ENCODE measurements at places on chromosomes 5 and 9. TPM values are rescaled to one million over a fixed set of nuclear protein-coding genes. Genes with fewer than 3 reads are reported as not detected.
A peak's percentile ranks its signal among the peaks of the same experiment; 100 is the strongest.

DNA sequence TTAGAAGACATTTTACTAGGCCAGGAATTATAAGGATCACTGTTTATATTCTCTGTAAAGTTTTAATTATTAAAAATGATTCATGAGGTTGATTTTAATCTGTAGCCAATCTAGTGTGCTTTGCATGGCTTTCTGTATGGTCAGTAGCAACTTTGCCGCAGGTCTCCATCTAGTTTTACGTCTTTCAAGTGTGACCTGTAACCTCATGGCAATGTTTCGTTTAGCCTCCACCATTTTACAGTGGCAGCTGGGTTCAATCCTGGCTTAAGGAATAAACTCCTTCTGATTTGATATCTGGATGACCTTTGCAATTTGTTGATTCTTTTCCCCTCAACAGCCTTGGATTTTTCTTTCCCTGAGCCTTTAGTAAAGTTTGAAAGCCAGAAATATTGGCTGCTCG, 434.5 kb upstream of the CDH9 start:
- DNase-seq, result no peak

GRCh38 chr5:167513381-167513780, 778.1 kb upstream of the WWC1 start:
- DNase-seq, result no peak

GRCh38 chr5:108381954-108382783, at the start of gene FBXL17:
Gene FBXL17 (minus strand): TSS chr5:108382098.
- DNase-seq, result peak; percentile 87

PCDHA4 gene
- total RNA-seq, result under 0.01 TPM

- no peak for DNase-seq
Measured at GRCh38 chr5:105812304-105812703, 1858.4 kb downstream of the EFNA5 start.

GRCh38 chr5:40547557-40547956, 132.2 kb upstream of the PTGER4 start:
- DNase-seq, result no peak

DNA sequence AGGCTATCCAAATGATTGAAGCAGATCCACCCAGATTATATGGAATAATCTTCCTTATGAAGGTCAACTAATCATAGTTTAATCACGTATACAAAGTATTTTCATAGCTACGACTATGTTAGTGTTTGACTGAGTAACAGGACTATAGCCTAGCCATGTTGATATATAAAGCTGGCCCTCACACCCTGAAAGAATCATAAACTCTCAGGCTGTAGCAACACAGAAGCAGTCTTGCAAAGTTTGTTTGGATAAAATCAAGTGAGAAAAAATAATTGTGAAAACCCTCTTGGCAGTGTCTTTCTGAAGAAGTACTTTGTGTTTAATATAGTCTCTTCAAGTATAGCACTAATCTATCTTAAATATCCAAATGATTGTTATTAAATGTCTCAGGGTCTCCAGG, 374.5 kb upstream of the DAB2 start:
- no peak for DNase-seq

UNC13B gene
- 20.4 TPM for total RNA-seq

DNA sequence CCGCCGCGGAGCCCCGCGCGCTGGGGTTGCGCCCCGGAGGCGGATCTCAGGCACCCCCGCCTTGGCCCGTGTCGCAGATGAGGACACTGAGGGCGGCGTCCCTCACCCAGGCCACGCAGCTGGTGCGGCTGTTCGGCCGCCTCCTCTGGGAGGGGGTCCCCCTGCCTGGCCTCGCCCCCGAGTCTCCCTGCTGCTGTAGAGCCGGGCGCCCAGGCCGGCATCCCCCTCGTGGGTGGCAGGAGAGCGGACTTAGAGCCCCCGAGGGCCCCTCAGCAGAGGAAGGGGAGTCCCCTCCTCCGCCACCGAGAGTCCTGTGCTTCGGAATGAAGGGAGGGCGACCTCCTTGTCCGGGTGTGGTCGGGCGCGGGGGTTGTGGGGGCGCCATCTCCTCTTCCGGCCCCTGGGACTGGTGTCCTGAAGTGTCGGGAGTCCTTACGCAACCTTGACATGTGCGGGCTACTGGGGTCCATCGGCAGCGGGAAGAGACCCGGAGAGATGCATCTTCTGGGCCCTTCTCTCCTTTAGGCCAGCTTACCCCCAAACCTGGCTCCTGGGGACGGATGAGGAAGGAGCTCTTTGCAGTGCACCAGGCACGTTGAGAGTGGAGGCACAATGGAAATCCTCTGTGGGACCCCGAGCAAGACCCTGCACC, 11.7 kb upstream of the EXOSC2 start:
- no peak for DNase-seq

HBEGF gene
- total RNA-seq, result 16.6 TPM

All from lung microvascular endothelial cell (primary cell).